ENCODE measurements at places on chromosomes 7 and 10. TPM values are rescaled to one million over a fixed set of nuclear protein-coding genes. Genes with fewer than 3 reads are reported as not detected.

TACC2 gene
- total RNA-seq = 30.5 TPM

DNA sequence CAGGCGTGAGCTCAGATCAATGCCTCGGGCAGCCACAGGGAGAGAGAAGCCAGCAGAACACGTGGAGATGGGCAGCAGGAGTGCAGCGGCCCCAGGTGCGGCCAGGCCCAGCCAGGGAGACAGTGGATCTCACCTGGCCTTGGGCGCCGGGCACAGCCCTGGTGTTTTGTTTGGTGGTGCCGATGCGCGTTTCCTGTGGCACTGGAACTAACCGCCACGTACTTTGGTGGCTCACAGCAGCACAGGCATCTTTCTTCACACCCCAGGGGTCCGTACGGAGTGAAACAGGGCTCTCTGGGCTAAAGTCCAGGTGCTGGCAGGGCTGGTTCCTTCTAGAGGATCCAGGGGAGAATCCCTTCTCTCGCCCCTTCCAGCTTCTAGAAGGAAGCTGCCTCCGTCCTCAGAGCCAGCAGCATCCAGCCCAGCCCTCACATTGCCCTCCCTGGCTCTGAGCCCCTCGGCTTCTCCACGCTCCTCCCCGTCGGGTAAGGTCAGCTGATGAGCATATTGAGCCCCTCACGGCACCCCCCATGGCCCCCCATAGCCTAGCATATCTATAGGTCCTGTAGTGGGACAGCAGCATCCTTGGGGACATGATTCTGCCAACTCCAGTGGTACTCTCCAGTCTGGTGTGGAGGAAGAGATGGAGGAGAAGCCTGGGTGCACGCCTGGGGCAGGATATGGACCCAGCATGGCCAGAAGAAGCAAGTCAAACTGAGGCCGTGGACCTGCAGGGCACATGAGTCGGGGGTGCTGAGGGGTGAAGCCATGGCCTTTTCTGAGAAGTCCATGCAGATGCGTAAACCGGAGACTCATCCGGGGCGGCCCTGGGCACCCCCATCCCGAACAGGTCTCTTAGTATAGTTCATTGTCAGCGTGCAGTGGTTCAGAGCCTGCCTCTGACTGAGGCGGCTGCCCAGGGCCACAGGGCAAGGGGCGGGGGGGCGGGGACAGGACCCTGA is 43.4 kb upstream of the PPP2R2D start:
- no peak for DNase-seq

DNA sequence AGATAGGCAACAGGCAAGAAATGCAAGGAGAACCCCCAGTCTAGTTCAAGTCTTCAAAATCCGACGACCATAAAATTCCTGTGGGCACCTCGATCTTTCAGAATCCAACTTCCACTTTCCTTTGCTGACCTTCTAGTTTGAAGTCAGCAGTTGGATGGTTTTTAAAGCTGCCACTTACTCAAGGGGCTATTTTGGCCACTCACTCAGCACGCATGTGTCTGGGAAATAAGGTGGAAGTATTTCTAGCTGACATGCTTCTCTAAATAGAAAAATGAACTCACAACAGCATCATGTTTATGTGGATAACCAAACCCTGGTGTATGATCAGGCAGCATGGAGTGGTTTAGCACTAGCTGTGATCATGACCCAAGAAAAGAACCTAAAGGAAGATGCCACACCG is at the start of gene NRAP:
Gene NRAP (minus strand): TSS at position 134 of the 400 bp plus-strand sequence. CDS start 159 bp downstream, outside the sequence.
- no peak for DNase-seq

- DNase-seq = no peak
Observed at GRCh38 chr7:13987395-13987794, 2.1 kb downstream of the ETV1 start.

DNA sequence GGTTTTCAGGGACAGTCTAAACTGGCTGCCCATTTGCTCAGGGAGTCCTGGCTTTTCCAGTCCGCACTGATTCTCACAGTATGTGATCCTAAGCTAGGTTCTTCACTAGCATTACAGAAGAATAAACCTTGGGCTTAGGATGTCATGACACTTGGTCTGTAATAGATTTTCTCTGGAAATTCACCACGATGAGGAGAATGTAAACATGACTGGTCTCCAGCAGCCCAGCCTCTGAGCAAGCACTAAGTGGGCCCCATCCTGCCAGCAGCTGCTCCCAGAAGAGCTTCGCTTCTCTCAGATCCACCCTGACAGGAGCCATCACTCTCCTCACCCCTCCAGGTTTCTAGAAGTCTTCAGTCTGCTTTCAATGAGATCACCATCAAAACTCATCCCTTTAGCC is 103.7 kb upstream of the ZPBP start:
- no peak for DNase-seq

- DNase-seq = peak; percentile 10
Observed at GRCh38 chr10:46106410-46107255, 60.6 kb upstream of the MSMB start.

GRCh38 chr7:157809863-157810851 is 473.4 kb downstream of the DNAJB6 start:
- no peak for DNase-seq

DNA sequence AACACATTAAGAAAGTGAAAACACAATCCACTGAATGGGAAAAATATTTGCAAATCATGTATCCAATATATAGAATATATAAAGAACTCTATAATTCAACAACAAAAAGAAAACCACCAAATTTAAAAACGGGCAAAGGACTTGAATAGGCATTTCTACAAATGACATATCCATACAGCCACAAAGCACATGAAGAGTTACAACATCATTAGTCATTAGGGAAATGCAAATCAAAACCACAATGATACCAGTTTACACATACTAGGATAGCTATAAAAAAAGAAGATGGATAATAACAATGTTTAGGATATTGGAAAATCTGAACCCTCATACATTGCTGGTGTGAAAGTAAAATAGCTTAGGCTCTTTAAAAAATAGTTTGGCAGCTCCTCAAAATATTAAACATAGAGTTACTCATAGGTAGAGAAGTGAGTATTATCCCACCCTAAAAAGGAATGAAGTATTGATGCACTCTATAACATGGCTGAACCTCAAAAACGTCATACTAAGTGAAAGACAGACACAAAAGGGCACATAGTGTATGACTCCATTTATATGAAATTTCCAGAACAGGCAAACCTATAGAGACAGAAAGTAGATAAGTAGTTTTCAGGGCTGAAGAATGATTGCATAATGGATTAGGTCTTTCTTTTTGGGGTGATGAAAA is 4.5 kb downstream of the ZPBP start:
- no peak for DNase-seq

DNA sequence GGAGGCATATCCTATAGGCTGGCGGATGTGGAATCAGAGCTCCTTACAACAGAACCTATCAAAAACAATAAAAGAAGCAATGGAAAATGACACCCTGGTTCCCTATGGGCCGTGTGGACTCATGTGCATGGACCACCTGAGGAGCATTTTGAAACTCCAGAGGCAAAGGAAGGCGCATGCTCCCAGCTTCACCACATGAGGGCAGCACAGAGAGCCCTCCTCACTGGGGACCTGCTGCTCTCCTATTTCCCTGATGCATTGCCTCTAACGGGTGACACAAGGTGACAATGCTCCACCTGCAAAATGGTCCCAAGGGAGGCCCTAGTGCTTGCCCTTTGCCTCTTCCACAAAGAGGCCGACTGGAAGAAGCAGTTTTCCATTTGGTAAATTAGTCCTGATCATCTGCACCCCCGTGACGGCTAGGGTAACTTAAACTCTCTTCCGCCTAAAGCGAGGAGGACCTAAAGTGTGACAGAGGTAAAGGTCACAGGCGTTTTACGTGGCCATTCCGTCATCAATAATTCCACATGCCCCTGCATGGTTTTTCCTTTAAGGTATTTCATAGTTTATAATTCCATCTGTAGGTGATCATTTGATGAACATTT is 67.7 kb downstream of the GPAM start:
- DNase-seq = peak; percentile 38

GRCh38 chr7:2633538-2634266 is 1.9 kb downstream of the TTYH3 start:
- peak; percentile 71 for DNase-seq

DNA sequence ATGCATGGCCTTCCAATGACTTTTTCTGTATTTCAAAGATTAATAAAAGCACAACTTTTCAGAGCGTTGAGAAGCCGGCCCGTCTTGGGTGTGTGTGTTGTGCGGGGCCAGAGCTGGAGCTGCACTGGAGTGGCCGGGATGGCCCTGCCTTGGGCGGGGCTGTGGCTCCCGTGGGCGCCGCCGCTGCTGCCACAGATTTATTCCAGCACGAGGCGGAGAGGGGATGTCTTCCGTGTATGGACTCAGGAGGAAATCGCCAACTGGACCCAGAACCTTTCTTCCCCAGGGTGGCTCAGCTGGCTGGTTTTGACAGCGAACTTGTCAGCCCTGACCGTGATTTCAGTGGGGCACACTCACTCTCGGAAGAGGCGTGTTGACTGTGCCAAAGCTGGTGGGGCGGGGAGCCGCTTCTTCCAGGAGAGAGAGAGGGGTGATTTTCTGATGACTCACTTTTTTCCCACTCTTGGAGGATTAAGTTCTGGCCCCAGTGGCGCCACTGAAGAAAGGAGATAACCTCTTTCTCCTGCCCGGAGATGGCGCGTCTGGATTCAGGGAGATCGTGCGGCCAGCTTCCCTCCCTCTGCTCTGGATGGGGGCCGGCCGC is 72.4 kb downstream of the DNAJB6 start:
- DNase-seq = no peak

- DNase-seq = no peak
Observed at GRCh38 chr10:121540732-121541395, 57.4 kb downstream of the FGFR2 start.

DNA sequence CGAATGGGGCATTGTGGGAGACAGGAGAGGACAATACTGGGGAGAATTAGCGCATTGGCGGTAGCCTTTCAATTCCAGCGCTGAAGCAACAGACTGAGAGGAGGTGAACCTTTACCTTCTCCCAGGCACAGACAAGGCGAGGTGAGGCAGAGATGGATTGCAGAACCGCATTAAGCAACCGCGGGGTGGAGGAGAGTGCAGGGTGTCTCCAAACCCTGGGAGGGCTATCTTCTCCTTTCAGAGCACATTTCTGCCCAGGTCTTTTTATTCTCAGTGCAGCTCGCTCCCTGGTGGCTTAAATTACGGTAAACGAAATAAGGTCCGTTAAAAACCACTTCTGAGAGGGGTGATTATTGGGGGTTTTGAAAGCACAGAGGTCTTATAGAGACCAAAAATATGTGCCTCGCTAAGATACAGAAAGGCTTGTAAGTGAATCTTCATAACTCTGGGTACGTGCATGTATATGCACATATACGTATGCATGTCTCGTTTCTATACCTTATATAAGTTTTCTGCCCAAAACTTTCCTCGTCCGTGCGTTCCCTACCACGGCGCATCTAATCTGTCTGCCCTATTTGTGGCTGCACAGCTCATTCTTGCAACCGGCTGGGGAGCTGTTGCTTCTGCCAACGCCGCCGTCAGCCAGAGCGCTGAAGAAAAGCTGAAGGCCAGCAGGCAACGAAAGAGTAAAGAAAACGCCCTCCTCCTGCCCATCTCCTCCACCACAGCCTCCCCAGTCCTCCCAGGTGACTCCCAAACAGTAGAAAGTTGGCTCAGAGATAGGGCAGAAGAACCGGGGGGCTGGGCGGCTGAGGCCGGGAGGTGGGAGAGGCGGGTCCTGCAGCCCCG is 895 bp upstream of the ZNF804B start:
- peak; percentile 59 for DNase-seq

DNA sequence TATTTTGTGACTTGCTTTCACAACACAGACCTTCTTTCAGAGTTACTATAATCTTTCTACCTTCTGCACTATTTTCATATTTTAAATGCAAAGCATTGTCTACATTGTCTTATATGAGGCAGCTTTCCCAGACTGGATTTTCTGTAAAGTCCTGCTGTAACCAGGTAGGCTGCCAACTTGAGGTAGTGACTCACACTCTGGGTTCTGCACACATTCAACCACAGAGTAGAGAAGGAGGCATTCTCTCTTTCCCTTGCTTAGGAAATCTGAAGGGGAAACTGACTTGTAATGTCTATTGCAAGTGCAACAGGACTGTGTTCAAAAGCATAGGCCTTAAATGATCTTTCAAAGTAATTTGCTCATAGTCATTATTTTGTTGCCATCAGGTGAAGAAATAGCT is 461.4 kb downstream of the GRM8 start:
- DNase-seq = no peak

DNA sequence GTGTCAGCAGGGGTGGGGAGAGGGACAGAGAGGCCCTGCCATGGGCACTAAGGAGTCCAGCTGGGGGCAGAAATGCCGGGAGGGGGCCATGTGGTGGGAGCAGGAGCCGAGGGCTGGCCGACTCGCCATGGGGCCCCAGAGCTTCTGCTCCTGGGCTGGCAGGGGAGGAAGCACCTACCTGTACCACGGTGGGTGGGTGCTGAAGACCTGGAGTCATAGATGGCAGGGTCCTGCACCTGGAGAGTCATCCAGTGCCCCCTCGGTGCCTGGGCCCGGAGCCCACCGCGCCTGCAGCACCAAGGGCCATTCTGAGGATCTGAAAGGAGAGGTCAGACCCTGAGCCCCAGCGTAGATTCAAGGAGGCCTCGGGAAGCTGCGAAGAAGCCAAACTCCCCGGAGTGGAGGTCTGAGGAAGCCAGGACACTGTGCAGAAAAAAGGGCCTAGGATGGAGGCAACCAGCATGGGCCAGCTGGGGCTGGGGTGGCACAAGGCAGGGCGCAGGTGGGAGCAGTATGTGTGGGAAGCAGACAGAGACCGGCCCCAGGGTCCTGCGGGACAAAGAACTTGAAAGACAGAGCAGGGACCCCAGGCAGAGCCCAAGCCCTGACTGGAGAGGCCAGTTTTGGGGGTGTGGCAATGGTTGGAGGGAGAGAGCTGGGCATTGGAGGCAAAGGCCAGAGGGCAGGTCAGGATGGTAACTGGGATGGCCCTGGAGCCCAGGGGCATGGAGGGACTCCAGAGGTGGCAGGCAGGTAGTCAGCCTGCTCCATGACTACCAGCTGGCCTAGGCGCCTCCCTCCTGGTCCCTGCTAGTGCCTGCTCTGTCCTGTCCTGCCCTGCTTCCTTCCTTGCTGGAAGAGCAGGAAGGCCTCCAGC is 26.7 kb upstream of the SMARCD3 start:
- no peak for DNase-seq

DNA sequence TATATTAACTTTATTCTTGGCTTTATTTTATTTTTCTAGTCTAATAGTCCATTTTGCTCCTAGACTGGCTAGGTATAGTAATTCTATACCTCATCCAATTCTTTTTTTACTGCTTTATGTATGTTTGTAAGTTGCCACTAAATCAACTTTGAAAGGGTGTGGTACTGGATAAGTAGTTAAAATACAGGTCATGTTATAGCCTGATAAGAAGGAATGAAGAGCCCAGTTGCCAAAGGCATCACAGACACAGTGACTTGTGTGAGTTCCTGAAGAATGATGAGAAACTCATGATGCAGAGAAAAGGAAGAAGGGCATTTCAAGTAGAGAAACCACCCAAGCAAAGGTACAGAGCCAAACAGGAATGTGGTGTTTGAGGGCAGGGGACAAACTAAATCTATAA is 27.3 kb downstream of the NAPEPLD start:
- no peak for DNase-seq

- no peak for DNase-seq
Observed at GRCh38 chr7:43490016-43490415, 92.9 kb upstream of the STK17A start.
